ENCODE measurements at places on chromosomes 1 and 21.

DNA sequence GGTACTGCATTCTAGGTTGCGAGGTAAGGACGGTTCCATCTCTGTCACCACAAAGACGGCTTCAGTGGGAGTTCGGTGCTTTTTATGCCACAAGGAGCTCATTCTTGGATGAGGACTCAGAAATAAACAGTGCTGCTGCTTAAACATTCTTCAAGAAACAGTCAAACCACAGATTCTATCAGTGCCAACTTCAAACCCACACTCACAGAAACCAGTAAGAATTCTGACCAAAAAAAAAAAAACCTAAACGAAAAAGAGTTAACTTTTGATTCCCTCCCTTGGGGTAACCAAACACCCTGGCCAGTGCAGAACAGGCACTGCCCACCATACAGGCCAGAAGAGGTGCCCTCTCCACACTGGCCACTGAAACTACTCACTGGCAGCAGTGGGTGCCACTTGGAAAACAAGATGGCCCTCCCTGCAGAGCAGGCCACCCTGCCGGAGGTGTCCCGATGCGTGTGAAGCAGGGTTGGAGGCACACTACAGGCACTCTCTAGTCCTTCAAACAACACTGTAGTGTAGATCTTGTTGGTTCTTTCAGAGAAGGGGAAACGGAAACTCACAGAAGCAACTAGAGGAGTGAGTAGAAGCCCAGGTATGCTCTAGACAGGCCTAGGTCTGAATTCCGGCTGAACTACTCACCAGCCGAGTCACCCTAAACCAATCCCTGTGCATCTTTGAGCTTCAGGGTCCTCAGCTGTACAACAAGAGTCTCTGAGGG, 87.3 kb upstream of the TLR5 start:
- peaks cover 3% of the 10 kb centered on the region for H3K27me3 ChIP-seq
- peak overlapping the region; percentile 96 for H3K27ac ChIP-seq
- DNase-seq: peak; percentile 98
- H3K36me3 ChIP-seq: no peaks in the 10 kb centered on the region

- peaks cover 26% of the 10 kb centered on the region for H3K4me1 ChIP-seq
- H3K36me3 ChIP-seq: peaks cover 7% of the 10 kb centered on the region
- no peak for DNase-seq
- peak overlapping the region; percentile 83 for H3K27ac ChIP-seq
Measured at GRCh38 chr1:201646411-201647022, 107.6 kb downstream of the NAV1 start.

- H3K4me1 ChIP-seq: no peaks in the 10 kb centered on the region
- H3K36me3 ChIP-seq: no peaks in the 10 kb centered on the region
- no peaks in the 10 kb centered on the region for H3K27me3 ChIP-seq
- no peak overlapping the region for H3K4me3 ChIP-seq
- DNase-seq: no peak
- no peak overlapping the region for H3K27ac ChIP-seq
Measured at GRCh38 chr21:42343556-42343955, 7.2 kb downstream of the TFF2 start.

DNA sequence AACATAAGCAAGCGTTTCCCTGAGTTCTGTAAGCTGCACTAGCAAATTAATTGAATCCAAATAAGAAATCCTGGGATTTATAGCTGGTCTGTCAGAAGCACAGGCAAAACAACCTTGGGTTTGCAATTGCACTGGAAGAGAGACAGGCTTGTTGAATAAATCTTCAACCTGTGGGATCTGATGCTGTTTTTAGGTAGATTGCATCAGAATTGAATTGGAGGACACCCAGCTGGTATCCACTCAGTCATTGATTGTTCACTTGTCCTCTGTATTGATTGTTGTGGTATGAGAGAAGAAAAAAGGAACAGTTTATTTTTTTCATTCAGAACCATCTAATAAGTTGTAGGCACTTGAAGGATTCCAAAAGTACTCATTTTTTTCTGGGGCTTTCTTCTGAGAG, 497.4 kb downstream of the SIPA1L2 start:
- DNase-seq: no peak
- no peak overlapping the region for H3K27ac ChIP-seq
- no peaks in the 10 kb centered on the region for H3K27me3 ChIP-seq
- H3K36me3 ChIP-seq: no peaks in the 10 kb centered on the region
- H3K4me1 ChIP-seq: no peaks in the 10 kb centered on the region
- H3K4me3 ChIP-seq: no peak overlapping the region

- no peak overlapping the region for H3K27ac ChIP-seq
- H3K4me1 ChIP-seq: no peaks in the 10 kb centered on the region
- no peak overlapping the region for H3K4me3 ChIP-seq
- no peak for DNase-seq
Measured at GRCh38 chr1:81967951-81968350, 167.2 kb downstream of the ADGRL2 start.

DNA sequence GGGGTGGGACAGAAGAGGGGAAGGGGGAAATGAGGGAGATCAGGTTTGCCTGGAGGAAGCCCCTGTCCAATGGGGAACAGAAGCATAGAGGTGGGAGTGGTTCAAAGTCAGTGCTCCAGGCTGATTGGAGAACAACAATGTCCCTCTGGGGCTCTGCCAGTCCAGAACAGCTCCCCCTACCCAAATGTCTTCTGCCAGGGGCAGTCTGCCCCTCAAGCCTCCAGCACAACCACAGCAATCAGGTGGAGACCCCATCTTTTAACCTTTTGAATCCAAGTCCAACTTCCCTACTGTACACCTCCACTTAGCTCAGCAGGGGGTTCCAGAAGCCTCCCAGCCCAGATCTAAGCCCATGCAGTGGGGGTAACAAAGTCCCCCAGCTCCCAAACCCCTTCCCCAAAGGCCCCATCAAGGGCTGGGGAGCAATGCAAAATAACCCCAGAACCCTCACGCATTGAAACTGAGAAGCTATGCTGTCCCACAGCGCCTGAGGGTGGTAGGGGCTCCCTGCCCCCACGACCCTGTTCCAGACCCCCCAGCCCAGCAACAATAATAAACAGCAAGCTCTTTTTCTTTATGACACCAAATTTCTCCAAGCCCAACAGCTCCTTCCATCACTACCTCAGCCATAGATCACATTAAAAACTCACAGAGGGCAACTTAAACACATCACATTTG, 3.3 kb downstream of the AHDC1 start:
- H3K27me3 ChIP-seq: no peaks in the 10 kb centered on the region
